H9 (cell line): ENCODE measurements at places on chromosomes 1 and 21. TPM values are rescaled to one million over a fixed set of nuclear protein-coding genes. Genes with fewer than 3 reads are reported as not detected.

DNA sequence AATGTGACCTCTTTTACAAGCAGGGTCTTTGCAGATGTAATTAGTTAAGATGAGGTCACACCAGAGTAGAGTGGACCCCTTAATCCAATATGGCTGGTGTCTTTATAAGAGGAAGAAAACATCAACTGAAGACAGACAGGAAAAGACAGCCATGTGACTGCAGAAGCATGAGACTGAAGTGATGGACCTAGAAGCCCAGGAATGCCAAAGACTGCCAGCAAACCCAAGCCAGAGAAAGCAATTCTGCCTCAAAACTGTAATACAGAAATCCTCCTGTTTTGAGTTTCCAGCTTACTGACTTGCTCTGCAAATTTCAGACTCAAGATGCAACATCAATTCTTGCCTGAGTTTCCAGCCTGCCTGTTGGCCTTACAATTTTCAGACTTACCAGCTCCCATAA, 17.3 kb downstream of the ENAH start:
- no peak for DNase-seq

DNA sequence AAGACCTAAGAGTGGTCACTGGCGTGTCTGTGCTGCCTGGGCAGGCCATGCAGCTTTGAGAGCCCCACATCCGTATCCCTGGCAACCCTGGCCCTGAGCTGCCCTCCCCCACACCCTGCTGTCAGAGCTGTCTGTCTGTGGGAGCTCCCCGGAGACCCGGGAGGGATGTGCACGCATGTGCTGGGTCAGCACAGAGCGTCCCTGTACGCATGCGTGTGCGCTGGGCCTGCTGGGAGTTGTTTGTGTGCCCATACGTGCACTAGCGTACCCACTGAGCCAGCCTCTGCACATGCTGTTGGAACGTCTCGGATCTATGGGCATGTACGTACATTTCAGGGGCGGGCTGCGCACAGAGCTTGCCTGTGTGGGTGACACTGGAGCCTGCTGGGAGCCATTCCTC, 89.3 kb downstream of the EPHB2 start:
- DNase-seq = no peak

DNA sequence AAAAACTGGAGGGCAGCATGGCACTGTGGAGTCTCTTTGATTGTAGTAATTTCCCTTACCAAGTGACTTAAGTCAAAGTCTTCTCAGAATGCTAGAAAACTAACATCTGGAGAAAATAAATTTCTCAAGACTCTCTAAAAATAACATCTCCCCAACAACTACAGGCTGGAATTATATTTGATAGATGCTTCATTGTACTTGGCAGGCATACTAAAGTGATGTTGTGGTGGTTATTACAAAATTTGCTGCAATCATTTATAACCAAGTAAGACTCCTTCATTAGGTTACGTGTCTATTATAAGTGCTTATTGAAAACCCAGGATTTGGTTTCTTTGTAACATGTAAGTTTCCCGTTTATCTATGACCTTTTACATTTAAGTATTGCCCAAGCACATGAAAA, 132.9 kb upstream of the NRIP1 start:
- DNase-seq = no peak

DNA sequence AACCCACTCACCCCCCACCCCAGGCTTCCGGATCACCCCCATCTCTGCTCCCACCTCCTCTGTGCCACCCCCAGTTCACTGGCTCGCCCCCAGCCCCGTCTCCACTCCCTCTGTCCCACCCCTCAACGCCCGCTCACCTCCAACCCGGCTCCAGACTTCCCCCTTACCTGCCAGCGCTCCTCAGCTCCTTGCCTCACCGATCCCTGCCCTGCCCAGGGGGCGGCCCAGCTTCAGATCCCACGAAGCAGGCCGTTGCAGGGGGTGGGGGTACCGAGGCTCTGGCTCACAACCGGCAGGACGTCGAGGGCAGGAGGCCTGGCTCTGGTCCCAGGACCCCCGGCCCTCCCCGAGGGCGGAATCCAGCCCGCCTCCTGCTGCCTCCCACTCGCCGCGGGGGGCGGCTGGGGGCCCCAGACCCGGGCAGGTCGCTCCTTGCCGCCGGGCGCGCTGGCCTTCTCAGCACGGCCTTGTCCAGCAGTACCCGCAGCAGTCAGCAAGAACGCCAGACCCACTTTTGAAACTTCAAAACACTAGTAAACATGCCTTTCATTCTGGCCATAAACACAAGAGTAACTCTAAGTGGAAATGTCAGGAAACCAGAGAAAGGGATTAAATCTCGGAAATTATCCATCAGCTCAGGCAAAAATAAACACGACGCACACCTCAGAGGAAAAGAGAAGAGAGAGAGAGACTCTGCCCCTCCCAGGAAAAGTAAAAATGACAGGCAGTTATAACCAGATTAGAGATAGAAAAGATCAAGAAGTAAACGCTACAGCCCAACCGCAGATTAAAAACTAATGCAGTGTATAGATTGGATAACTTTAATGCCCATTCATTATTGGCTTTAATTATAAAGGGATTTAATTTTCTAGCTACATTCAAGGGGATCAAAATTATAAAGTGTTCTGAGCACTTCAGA, 1.0 kb upstream of the FAM89A start:
- DNase-seq = peak; percentile 42

DNA sequence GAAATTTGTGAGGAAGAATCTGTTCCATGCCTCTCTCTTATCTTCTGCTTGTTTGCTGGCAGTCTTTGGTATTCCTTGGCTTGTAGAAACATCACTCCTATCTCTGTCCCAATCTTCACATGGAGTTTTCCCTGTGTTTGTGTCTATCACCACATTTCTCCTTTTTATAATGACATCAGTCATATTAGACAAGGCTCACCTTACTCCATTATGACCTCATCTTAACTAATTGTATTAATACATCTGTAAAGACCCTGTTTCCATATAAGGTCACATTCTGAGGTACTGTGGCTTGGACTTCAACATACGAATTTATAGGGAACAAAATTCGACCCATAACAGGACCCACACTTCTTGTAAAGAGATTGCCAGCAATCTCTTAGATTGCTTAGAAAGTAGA, 72.3 kb upstream of the POGK start:
- DNase-seq = no peak

GRCh38 chr1:111801071-111801850, 45.6 kb downstream of the DDX20 start:
- peak; percentile 39 for DNase-seq

- DNase-seq = peak; percentile 17
Observed at GRCh38 chr1:30446095-30446494, 277.3 kb downstream of the MATN1 start.

DNA sequence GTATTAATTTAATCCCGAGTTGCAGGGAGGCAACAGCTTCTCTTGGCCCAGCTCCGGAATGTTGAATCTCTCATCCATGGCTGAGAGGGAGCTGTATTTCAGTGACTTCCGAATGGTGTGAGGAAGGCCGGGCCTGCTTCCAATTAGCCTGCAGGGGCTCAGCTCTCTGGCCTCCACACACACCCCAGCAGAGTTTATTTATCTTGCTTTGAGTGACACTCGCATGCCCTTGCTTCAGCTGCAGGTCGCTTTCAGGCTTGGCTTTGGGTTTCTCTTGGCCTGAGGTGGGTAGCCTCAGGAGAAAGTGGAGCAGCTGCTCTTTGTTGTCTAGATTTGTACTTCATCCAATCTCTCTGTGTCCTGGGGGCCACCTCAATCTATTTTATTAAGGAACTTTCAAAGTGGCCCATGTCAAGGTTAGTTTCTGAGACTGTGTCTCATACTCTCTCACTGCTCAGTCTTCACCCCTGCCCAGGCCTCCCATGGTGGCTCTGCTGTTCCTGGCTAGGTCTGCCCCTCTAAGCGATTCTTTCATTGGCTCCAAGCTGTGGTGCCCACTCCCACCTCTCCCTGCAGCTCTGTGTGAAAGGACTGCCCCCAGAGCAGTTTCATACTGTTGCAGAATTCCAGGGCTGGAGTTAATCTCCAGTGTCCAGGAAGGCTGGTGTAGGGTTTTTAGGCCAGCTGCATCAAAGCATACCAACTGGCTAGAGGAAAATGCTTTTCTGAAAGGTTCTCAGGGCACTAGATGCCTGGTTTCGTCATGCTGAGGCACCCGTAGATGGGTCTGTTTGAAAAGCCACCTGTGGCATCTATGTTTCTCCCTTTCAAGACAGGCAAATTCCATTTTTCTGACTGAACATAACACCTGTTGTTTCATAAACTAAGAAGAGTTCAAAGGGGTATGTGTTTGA, 153.5 kb downstream of the PLXNA2 start:
- no peak for DNase-seq

GRCh38 chr1:176338877-176339276, 124.1 kb upstream of the PAPPA2 start:
- DNase-seq = no peak

DNA sequence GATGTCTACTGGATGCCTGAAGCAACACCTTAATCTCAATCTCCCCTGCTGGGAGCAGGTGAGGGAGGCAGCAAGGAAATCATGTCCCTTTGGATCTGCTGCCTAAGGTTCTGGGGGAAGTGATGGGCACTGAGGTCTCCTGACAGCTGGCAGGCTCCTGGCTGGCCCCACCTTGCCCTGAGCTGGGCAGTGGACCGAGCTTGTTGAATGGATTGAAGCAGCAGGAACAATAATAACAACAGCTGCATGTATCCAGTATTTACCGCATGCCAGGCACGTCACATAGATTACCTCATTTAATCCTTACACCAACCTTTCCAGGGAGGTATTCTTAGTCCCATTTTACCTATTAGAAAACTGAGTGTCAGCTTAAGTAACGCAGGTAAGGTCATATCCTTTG, 133.9 kb downstream of the PLXNA2 start:
- no peak for DNase-seq

- DNase-seq = no peak
Observed at GRCh38 chr1:37814252-37814651, 6.2 kb upstream of the YRDC start.

- DNase-seq = no peak
Observed at GRCh38 chr1:93753791-93754763, 72.4 kb upstream of the BCAR3 start.

DNA sequence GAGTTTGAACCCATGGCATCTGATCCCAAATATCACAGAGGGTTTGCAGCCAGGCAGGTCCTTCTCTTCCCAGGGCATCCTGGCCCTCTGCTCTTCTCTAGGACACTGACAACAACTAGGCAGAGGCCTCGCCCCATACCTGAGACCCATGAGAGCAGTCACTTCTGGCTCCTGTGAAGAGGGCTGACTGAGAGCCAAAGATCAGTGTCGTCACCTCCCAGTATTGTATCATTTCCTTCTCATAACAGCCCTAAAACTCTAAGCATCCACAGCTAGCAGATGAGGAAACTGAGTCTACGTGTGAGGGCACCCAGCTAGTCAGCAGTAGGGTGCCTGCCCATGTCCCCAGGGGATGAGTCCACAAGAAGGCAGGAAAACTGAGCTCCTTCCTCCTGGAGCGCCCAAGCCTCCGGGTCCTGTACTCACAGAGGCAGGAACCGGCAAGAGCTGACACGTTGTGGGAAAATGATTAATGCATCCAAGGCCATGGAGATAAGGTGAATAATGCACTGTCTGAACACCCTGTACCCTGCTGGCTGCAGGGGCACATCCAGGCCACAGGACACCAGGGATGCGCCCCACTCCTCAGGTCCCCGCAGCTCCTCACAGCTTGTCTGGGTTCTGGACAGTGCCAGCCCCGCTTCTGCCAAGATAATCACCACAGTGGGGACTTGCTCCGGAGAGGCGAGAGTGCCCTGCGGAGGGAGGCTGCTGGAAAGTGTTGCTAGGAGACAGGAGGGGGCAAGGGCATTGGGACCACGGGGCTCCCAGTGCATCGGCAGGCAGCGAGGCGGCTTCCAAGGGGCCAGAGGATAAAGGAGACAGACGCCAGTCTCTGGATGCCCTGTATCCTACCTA, 340.0 kb downstream of the NPHP4 start:
- no peak for DNase-seq

Gene RAP1GAP
- 6.4 and 7.9 TPM in 2 replicates for total RNA-seq
